ENCODE measurements at places on chromosomes 11 and 22.

DNA sequence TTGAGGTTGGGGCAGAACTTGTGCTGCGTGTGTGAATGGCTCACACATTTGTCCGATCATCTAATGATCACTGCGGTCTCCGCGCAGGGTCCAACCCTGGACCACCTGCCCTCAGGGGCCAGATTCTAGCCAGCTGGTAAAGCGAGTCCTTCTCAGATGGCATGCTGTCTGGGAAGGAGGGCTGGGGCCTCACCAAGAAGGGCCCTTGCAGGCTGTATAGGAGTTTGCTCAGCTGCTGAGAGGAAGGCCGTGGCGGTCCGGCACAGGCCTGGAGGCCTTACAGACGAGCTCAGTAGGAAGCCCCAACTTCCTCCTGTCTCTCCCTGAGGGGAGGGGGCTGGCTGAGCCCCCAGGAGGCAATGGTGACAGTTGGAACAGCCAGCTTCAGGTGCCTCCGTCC lies 13.7 kb downstream of the PHLDA2 start:
- DNase-seq: no peak

DNA sequence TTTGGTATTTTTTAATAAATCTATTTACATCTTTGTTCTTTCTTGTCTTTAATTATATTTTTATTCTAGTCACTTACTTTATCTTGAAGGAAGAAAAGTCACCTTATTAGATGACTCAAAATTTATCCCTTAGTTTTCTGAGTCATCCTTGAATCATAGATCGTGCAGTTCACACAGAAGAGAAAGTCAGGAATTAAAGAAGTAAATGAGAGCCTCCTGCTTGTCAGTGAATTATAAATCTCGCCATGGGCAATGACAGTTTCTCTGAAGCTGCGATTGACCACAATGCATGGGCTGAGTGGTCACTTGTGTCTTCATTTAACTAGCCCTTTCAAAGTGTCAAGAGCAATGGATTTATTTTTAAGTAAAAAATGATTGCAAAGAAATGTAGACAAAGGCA lies 91.2 kb downstream of the LUZP2 start:
- peak; percentile 32 for DNase-seq

GRCh38 chr11:120137611-120138521 lies at the start of gene TRIM29:
Gene TRIM29 (minus strand): TSS chr11:120138113. CDS start chr11:120138031, 82 bp downstream.
- DNase-seq: no peak

DNA sequence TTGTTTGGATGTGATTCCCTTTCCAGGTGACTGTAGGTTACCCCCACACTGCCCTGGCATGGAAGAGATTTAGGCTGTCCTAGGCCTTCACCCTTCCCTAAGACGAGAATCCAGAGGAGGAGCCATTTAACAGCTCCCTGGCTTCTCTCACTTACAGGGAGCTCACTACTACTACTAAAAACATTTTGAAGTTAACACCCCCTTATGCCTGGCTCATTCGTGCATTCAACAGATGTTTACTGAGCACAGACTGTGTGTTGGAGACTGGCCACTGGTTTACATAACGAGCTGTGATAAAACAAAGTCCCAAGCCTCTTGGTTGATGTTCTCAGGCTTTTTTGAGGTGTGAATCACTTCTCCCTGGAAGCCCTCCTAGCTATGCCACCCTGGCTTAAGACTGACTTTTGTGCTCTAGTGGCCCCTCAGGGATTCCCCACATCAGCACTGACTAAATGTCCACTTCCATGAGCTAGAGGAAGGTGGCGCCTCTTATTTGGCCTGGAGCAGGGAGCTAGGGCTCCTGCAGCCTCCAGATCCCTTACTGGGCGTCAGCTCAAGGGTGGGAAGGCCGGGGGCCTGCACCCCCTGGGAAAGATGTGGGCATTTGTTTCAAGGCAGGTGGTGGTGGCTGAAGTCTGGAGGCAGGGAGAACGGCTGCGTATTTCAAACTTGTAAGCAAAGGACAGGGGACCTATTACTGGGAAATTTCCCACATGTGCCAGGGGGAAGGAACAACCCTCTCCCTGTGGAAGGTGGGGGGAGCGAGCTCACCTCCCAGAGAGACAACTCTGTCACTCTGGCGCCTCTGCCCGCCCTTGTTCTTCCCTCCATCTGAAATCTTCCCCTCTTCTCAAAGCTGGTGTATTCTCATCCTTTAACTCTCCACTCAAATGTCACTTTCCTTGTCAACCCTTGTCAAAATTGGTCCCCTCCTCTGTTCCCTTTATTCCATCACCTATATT lies 19.4 kb upstream of the MALAT1 start:
- peak; percentile 87 for DNase-seq

DNA sequence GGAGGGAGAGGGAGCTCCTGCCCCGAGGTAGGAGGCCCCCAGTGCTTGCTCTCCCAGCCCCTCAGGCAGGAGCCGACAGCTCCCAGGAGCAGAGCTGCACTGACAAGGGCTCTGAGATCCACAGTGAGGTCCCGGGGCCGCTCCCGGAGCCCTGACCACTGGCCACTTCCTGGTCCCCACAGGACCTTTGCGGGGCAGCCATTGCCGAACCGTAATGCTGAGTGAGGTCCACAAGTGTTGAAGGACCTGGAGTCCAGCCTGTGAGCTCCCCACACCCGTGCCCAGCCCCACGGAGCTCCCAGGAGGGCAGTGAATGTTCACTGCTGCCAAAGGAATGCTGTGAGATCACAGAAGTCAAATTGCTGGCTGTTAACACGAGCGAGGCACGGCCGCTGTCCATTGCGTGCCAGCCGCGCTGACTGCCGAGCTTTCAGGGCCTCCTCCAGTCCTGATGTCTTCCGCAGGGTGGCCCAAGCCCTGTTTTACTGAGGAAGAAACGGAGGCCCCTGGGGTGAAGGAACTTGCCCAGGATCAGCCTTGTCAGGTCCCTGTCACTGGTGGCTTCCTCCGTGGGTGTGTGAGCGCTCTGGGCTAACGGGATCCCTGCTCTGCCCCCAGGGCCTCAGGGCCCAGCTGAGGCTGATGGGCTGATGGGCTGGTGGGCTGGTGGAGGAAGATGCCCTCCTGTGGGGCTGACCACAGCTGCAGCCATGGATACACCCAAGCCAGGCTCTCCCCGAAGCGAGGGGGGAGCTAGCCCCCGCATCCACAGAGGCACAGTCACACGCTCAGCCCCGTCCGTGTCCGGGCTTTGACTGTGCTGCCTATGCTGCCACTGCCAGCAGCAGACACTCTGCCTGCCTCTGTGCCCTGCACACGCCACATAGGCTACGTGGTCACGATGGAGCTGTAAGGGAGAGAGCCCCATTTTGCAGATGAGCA lies 70.8 kb downstream of the WNT7B start:
- peak; percentile 51 for DNase-seq

GRCh38 chr22:24137595-24137994 lies 43.7 kb upstream of the SUSD2 start:
- peak; percentile 85 for DNase-seq

GRCh38 chr11:87236368-87236767 lies 198.6 kb downstream of the TMEM135 start:
- DNase-seq: peak; percentile 33

GRCh38 chr22:31566484-31566883 lies 70.1 kb downstream of the SFI1 start:
- DNase-seq: peak; percentile 71

GRCh38 chr22:37178350-37179125 lies 9.5 kb downstream of the C1QTNF6 start:
- DNase-seq: peak; percentile 65

DNA sequence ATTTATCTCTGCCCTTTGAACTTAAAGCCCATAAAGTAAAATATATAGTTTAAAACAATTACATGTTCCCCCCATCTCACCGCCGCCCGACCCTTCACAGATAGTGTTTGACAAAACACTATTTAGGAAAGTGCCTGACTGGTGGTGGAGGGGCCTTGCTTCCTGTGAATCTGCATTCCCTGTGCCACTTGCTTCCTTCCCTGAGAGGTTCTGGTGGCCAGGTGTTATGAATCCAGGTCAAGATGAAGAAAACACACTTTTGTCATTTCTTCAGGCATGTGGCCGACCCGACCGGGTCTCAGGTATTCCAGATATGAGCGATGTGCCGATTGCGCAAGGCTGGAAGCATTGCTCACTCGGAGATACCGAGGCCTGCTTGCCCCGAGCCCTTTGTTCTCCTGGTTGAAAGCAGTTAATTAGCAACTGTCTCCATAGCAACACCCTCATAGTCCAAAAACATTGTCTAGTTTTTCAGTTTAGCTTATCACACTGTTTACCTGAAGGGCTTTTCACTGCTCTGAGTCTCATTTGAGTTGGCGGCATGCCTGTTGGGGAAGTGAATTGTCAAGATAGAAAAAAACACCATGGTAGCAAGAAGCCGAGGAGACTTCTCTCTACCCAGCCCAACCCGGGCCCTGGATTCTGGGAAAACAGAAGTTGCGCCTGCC lies 128.3 kb downstream of the TEAD1 start:
- peak; percentile 97 for DNase-seq

GRCh38 chr11:17915500-17916143 lies 97.2 kb downstream of the SERGEF start:
- peak; percentile 11 for DNase-seq

DNA sequence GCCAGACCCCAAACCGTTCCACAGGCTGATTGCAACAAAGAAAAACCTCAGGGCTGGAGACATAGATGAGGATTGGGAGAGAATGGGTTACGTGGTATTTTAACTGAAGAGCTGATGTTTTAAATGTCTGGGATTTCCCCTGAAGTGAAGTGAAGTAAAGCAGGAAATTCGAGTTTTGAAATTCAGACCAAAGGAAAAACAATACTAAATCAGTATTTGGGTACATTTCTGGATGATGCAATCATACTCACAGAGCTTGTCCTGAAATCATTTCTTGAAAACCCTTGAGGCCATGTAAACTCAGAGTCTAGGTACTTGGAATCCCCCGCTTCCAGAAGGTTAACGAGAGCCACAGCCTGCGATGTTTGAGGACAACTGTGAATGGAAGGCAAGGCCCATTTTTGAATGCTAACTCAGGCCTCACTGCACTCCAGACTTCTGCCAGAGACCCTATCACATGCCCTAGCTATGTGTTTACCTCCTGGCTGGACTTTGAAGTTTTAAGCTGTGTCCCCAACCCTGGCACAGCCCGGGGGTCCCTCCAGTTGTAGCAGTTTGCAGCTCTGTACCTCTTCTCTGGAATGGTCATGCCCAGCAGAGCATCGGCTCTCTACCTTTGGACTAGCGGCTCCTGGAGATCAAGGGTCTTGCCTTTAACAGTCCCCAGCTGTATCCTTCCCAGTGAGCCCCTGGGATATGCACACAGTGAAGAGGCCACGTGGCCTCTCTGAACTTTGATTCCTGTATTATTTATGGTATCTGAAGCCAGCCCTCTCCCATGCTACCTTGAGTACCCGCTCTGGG lies 5.4 kb upstream of the FTH1 start:
- DNase-seq: peak; percentile 96

GRCh38 chr22:49350441-49351121 lies 477.1 kb downstream of the BRD1 start:
- no peak for DNase-seq

DNA sequence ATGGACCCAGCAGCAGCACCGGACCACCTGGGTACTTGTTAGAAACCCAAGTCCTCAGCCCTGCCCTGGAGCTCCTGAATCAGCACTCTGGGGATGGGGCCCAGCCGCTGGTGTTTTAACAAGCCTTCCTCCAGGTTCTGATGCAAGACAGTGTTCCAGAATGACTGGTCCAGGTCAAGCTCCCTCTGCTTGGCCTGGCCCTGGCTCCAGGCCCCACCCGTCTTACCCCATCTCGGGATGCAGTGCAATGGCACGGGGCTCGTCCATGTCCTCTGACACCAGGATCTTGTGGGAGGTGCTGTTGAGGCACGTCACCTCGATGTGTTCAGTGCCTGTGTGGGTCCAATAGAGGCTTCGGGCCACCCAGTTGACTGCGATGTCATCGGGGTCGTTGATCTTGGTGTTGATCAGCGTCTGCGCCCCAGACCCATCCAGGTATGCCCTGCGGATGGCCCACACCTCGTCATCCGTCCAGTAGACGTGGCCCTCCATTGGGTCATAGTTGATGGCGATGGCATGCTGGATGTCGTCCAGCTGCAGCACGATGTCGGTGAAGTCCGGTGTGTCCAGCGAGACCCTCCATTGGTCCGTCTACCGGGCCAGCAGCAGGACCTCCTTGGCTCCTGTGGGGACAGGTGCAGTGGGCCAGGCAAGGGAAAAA lies 140.3 kb downstream of the CRYBB2 start:
- no peak for DNase-seq

DNA sequence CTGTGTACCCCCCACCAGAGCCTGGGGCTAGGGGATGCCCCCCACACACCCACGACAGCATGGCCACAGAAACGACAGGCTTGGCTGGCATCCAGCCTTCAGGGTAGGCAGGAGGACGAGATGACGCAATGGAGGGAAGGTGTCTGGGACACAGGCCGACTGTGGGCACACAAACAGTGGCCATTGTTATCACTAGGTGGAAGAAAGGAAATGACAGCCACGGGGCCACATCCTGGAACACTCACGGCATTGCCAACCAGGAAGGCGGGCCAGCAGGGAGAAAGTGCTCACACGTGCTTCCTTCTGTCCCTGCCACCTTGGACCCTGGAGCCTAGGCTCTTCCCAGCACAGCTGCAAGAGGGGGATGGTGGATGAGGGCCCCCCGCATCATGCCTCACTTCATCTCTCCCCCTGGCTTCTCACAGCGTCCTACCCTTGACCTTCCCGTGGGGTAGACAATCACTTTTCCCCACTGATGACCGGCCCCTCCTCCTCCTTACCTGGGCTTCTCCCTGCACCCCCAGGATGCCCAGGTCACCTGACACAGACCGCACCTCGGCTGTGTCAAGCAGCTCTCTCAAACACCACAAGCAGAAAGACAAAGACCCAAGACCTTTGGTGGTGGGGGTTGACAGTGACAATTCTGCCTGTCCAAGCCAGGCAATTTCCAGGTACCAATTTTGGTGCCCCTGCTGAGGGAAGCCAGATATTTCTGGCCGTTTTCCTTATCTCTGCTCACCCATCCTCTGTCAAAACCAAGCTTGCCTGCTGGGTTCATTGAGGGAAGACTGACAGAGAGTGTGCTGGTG lies 8.6 kb downstream of the PLA2G6 start:
- no peak for DNase-seq

GRCh38 chr22:42623301-42623751 lies 8.6 kb upstream of the POLDIP3 start:
- DNase-seq: no peak

DNA sequence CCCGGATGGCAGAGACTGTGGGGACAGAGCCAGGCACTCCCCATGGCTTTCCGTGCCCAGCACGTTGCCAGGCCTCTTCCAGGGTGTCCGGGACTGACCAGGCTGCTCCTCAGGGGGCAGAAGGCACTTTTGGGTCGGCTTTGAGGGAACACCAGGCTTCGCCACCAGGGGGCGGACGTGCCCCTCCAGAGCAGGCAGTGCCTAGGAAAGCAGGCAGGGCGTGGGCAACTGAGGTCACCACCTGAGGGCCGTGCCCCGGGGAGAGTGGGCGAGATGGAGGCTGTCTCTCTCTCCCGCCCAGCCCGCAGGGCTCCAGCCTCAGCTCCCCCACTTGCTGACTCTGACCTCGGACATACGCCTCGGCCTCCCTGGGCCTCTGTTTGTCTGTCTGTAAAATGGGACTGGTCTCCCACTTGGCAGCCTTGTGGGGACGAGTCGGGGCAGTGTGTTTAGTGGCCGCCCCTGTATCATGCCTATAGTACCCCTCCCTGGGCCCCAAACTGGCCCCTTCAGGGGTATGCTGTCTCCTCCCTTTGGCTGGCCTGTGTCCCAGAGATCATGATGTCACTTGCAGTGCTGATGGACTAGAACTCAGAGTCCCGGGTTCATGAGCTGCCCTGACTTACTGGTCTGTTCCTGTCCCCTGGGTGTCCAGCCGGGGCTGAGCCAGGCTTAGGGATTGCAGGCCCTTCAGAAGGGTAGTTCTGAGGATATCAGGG lies 4.4 kb upstream of the PRR5 start:
- peak; percentile 33 for DNase-seq
